ENCODE measurements at places on chromosomes 4 and X. TPM values are rescaled to one million over a fixed set of nuclear protein-coding genes. Genes with fewer than 3 reads are reported as not detected.

Gene MAGEE1
- 6.7 TPM for total RNA-seq

Gene CCNB3
- total RNA-seq, result 0.07 TPM

Gene DCUN1D4
- 45.8 TPM for total RNA-seq

Gene F9
- total RNA-seq, result not detected

DNA sequence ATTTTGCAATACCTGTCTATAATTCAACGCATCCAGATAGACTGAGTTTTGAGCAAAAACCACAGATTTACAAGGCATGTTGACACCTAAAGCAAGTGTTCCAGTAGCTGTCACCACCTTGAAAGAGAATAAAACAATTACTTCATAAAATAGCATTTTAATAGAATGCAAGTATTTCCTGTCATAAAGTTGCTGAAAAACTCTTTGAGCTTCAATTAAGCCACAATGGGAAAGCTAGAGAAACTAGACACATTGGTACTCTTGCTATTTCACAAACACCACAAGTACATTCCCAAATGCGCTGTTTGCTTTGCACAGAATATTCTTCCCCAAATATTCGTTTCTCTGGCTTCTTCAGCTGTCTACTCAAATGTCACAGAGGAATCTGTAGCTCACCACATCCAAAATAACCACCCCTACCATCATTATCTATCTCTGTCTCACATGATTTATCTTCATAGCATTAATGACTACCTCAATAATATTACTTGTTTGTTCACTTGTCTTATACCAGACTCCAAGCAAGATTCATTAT lies 70.3 kb downstream of the DDX60 start:
- DNase-seq, result no peak

DNA sequence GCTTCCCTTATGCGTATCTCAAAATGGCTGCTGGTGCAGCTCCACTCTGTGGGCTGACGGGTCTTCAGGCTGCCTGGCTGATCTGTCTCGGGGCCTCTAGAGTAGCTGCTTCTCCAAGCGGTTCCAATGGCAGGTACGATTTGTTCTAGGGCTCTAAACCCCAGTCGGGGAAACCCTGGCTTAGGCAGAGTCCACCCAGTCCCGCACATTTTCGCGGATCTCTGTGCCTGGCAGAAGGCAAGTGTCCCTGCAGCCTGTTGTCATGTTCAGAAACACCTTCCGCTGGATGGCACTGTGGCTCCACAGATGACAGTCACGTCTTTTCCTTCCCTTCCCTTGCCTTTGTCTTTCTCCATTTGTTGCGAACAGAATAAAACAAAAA lies 54.4 kb downstream of the NBDY start:
- no peak for DNase-seq

- DNase-seq, result no peak
Measured at GRCh38 chrX:134469486-134469885, 9.5 kb downstream of the HPRT1 start.

GRCh38 chr4:107862658-107863057 lies 37.9 kb downstream of the SGMS2 start:
- no peak for DNase-seq

- no peak for DNase-seq
Measured at GRCh38 chr4:1753697-1754311, 32.5 kb downstream of the TACC3 start.

DNA sequence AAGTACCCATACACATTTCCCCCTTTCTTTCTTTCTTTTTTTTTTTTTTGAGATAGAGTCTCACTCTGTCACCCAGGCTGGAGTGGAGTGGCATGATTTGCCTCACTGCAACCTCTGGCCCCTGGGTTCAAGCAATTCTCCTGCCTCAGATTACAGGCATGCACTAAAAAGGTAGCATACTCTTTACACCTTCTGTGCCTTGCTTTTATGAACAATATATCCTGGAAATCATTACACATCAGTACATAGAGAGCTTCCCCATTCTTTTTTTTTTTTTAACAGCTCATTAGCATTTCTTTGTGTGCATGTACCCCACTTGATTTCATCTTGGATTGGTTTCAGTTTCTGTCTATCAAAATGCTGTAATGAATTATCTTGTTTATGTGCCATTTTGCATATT lies 18.6 kb upstream of the HSD17B10 start:
- no peak for DNase-seq

- DNase-seq, result no peak
Measured at GRCh38 chr4:48905363-48906015, 1.1 kb downstream of the OCIAD2 start.

- DNase-seq, result no peak
Measured at GRCh38 chrX:64885850-64886249, 90.4 kb downstream of the ZC4H2 start.

GRCh38 chrX:132090403-132091159 lies 37.2 kb downstream of the FRMD7 start:
- no peak for DNase-seq

- no peak for DNase-seq
Measured at GRCh38 chr4:88359558-88359957, 19.1 kb upstream of the HERC6 start.

Data from B cell (primary cell).